ENCODE measurements at places on chromosomes 4 and X. TPM values are rescaled to one million over a fixed set of nuclear protein-coding genes. Genes with fewer than 3 reads are reported as not detected.

SHROOM2 gene
- total RNA-seq, result 7.7 TPM

MMRN1 gene
- total RNA-seq, result 6.8 TPM

HOPX gene
- 249 TPM for total RNA-seq

GAB3 gene
- 0.52 TPM for total RNA-seq

HTRA3 gene
- 1.0 TPM for total RNA-seq

HMGN5 gene
- 3.7 TPM for total RNA-seq

MGARP gene
- 0.28 TPM for total RNA-seq

SAT1 gene
- total RNA-seq, result 272 TPM

CABS1 gene
- total RNA-seq, result not detected

BMPR1B gene
- total RNA-seq, result 0.24 TPM

ASB9 gene
- 1.8 TPM for total RNA-seq

L1CAM gene
- total RNA-seq, result 0.80 TPM

POU3F4 gene
- total RNA-seq, result not detected

ZFYVE28 gene
- total RNA-seq, result 5.3 TPM

CXorf38 gene
- 6.0 TPM for total RNA-seq

BMX gene
- total RNA-seq, result 1.0 TPM

CENPVL1 gene
- total RNA-seq, result not detected
